T-helper 2 cell (primary cell): ENCODE measurements at places on chromosomes 3 and 15.

- no peak for DNase-seq
Measured at GRCh38 chr3:122918576-122919290, 108.8 kb downstream of the SEMA5B start.

DNA sequence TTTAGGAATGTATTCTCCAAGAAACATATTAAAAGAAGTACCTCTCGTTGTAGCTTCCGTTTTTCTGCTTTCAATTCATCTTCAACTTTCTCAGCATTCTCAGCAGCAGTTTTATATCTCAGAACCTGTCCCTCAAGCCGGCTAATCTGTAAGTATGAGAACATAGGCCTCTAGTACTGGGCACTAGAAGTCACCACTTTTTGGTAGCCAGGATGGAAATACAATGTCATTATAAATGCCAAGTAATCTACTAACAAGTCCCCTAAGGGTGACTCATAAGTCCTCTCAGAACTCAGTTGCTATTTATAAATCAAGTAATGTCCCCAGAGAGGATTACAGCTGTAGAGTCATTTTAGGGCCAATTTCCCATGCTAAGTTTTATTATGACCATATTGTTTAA, 61.1 kb downstream of the MLH1 start:
- no peak for DNase-seq

DNA sequence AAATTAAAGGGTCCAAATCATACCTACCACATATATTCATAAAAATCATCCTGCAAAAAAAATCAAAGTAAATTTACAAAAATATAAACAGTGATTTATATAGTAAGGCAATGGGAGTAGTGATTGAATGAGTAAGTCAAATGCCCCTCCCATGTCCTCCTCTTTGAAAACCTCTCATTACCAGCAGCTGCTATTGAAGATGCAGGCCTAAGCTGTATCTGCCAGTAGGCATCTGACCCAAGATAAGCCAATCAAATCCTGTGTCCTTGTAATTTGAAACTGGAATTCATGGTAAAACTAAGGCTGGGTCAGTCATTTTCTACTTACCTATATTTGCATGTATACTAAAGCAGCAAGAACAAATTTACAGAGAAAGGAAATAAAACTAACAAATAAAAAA, 60.4 kb upstream of the POU1F1 start:
- DNase-seq, result no peak

DNA sequence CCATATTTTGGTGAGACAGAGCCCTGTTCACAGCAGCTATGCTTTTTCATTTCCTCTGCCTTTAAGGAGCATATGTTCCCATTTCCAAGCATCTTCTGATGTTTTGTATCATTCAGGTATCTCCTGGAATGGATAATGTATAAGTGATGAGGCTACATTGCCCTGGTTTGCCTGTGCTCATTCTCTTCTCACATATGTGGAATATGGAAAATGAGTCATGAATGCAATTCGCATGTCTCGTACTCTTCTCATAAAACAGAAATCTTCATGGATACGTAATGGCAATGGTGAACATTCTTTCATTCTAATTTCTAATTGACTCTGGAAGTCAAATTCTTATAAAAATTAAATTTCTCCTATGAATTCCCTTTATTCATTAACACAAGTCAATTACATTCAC, 143.1 kb downstream of the CDIN1 start:
- DNase-seq, result no peak

DNA sequence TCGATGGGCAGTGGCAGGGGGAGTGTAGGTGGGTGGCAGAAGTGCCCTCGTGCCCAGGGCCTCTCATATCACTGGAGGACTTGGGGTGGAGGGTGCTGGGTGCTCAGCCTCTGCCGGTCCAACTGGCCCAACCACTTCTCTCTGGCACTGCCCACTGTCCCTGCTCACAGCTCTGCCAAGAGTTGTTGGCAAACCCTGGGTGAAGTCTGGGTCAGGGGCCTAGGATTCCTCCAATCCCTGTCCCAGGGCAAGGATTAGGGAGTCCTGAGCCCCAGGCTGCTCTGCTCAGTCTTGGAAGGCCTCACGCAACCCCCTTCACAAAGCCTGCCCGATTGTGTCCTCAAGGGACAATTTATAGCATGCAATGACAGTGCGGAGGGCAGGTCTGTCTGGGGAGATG, 5.2 kb upstream of the PRKCD start:
- no peak for DNase-seq

- DNase-seq, result peak; percentile 65
Measured at GRCh38 chr15:68791431-68792283, 29.0 kb downstream of the ANP32A start.

GRCh38 chr3:38039899-38040261, 872 bp downstream of the DLEC1 start:
- peak; percentile 61 for DNase-seq

- DNase-seq, result no peak
Measured at GRCh38 chr3:23966328-23966727, 21.2 kb downstream of the NR1D2 start.

DNA sequence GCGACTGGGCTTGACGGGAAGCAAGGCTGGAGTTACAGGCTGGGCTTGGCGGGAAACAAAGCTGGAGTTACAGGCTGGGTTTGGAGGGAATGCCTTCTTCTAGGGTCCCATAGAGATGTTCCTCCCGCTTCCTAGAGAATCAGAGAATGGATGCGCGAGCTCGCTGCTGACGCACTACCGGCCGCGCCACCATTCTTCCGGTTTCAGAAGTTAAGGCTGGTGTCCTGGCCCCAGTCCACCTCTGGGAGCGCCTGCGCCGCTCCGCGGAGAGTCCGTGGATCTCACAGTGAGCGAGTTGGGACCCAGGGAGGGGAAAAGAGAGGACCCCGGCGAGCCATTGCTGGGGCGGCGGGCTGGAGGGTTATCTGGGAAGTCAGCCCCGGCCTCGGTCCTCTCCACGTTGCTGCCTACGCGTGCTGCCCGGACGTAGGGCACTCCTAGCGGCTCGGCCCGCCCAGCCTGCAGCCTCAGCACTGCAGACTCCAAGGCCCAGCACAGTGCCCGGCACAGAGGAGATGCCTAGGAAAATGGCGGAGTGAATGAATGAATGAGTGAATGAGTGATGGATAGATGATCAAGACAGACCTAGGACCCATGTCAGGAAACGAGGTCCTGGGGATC, at the start of gene ZNF502:
ZNF502 (plus strand) TSS at position 206 of the 621 bp plus-strand sequence. CDS start 7,602 bp downstream, outside the sequence.
- DNase-seq, result peak; percentile 8

DNA sequence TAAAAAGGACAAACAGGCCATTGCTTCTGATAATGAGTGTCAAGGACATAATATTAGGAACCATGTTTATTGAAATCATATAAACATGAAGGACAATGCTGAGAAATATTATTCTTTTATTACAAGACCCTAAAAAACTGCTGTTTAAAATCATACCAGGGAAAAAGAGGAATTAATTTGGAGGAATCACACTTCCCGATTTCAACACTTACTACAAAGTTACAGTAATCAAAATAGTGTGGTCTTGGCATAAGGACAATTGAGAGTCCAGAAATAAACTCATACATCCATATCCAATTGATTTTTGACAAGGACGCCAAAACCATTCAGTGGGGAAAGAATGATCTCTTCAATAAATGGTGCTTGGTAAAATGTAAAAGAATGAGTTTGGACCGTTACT, 13.0 kb downstream of the CYP1A1 start:
- DNase-seq, result no peak

DNA sequence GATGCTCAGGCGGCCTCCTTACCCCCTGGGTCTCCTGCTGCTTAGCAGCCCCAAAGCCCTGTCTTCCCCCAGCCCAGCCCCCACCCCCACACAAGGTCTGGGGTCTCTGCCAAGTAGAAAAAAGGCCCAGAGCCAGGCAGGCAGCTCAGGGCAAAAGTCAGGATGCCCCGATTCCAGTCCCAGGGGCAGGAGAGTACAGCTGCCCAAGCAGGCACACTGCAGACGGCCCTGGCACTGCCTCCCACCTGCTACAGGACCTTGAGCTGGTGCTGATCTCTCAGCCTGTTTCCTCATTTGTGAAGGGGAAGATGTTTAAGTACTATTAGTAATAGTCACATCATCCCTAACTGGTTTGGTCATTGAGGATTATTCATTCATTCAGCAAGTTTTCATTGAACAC, 12.6 kb downstream of the TMEM43 start:
- no peak for DNase-seq

DNA sequence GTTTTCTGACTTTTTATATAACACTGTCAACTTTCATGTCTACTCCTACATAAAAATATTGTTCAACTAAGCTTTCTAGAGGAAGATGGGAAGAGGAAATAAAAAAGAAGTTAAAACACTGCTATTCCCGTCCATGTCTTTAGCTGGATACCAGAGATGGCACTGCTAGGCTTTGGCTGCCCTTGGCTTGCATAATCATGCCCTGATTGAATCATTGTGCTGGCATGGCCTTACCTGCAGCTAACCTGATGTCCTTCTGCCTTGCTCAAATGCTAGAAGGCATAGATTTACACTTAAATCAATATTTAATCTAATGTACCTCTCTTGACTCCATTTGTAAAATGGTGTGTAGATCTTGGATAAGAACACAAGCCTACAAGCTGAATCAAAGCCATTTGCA, 539.7 kb upstream of the IL12A start:
- no peak for DNase-seq

DNA sequence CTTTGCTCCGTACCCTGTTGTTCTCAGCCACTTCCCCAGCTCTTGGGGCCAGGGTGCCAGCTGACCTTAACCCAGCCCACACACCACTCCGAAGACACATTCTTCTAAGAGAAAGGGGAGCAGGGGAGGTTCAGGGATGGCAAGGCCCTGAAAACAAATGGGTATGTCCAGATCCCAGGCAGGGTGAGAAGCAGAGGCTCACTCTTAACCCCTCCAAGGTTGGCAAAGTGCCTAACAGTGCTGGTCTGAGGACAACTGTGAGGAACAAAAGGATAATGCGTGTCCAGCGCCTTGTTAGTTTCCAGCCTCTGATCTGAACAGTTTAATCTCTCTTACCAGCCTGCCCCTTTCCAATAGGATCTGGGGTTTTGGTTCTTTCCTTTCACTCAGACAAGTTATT, 1.5 kb downstream of the TMEM44 start:
- DNase-seq, result no peak

- peak; percentile 75 for DNase-seq
Measured at GRCh38 chr15:31367730-31368344, 41.2 kb downstream of the KLF13 start.

GRCh38 chr3:5411786-5412185, 224.3 kb downstream of the EDEM1 start:
- DNase-seq, result no peak

GRCh38 chr3:78825118-78825857, 942.5 kb downstream of the ROBO1 start:
- no peak for DNase-seq

DNA sequence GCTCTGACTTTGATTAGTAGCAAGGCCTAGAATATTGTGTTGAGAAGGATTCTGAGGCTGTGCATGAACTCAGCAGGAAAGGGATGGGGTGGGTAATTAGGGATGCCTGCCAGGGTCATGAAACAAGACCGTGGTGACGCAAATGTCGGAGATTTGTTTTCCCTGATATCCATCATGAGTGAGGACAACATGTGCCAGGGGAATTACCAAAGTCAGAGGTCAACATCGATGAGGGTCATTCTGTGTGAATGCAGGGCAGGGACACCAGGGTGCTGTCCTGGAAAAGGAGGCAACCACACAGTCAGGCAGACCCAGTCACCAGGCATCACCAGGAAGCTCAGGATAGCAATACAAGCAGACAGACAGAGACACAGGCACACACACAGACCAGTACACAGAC, 52.2 kb downstream of the SLCO2A1 start:
- DNase-seq, result no peak

GRCh38 chr15:84108728-84109127, 126.8 kb upstream of the GOLGA6L4 start:
- DNase-seq, result no peak

GRCh38 chr3:120062474-120062873, 31.8 kb downstream of the GSK3B start:
- DNase-seq, result no peak

- no peak for DNase-seq
Measured at GRCh38 chr15:78411061-78411460, 27.0 kb upstream of the IREB2 start.

GRCh38 chr15:65409036-65409631, 13.6 kb downstream of the IGDCC4 start:
- no peak for DNase-seq

- no peak for DNase-seq
Measured at GRCh38 chr3:120780977-120781376, 38.4 kb downstream of the GTF2E1 start.

DNA sequence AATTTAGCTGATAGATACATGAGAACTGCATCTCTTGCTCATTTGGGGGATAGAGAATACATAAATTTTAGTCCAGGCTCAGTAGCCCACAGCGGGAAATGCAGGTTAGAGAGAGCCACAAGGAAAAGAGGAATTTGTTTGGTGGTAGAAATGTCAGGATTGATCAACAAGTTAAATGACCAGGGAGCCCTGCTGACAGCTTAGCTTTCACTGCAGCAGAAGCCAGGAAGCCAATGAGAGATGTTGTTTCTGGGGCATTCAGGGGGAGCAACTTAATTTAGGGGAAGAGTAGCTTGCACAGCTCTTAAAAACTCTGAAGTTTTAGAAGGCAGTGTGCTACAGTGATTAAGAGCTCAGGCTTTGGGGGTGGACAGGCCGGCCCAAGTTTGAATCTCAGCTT, 22.7 kb downstream of the ARHGEF26 start:
- no peak for DNase-seq

DNA sequence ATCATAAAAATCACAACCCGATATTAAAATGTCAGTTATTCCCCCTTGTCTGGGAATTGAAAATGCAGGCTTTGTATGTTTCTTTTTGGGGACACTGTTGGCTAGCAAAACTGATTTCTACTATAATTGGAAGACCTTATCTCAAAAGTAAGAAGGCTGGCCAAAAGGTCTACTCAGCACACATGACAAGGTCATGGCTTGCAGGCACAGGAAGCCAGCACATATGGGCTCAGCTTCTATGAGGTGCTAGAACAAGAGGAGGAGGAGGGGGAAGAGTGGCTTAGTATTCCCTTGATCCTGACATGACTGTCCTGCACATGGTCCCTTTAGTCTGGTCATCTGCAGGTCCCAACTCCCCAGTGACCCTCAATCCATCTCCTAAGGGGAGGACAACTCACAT, 681.2 kb downstream of the SQOR start:
- no peak for DNase-seq

DNA sequence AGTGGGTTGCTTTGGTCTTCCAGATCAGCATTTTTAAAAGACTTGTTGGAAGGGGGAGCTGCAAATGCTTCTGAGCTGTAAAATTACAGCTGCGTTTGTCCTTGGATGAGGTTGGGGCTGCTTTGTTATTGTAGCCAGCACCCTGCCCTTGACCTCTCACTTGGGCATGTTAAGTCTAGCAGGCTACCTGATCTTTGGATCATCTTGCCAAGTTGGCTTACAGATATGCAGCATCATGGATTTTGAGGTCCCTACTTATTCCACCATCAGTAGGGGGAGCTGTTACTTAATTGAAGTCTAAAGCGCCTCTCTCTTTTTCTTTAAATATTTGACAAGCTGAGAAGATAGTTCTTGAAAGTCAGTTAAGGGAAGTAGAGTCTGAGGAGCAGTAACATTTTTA, 793.0 kb downstream of the MCTP2 start:
- peak; percentile 1 for DNase-seq
